ENCODE measurements at places on chromosomes 5 and 9.

DNA sequence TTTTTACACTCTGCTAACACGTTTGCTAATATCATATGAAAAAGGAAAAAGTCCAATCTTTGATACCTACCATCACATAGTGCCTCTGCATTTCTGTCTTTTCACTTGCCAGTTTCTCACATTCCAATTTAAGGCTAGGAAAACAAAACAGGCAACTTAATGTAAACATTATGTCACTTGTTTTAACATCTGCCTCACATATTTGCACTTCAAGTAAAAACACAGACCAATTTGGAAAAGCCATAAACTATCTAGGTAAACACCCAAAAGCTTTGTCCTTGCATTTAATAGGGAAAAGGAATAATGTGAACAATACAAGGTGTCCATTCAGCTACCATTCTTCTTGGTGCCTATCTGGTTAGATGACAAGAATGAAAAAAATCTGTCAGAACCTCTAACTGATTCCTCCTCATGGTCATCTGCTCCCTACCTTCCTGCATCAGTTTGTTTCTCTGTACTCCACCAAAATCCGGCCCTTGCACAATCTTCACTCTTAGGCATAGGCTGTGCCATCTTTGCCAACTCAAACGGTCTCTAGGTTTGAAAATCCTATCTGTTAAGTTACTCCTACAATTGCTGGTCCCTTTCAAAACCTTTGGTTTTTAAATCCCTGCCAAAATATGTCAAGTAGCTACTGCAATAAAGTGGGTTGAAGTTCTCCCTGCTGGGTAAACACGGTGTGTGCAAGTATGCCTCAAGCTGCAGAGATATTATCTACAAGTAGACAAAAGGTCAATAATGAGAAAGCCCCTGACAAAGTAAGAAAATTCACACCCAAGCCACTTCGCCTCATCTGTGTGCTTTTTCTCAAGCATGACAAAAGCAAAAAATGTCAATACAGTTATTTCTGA is 3.4 kb downstream of the TLE1 start:
- DNase-seq, result no peak

GRCh38 chr5:37812365-37812764 is 27.5 kb downstream of the GDNF start:
- no peak for DNase-seq

DNA sequence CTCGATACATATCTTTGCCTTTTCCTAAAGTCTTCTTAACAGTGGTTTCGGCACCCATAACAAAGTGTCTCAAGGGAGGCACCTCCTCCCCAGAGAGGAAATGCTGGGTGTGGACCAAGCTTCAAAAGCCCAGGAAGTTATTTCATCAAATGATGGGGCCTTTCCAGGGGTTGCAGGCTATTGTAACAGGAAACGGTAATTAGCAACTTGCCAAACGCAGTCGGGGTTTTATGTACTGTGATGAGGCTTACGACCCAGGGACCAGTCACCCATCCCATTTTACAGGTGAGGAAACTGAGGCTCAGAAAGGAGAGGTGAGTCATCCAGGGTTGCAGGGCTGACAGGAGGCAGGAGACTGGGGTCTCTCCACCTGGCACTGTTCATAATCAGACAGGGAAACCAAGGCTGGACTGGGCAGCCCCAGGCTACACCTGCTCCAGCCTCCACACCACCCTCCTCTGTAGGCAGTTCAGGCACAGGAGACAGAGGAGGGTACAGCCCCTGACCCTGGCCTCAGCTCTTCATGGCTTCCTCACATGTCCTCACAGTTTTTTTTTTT is 30.0 kb upstream of the SUSD3 start:
- DNase-seq, result no peak

GRCh38 chr9:69572611-69573010 is 99.6 kb downstream of the APBA1 start:
- no peak for DNase-seq

GRCh38 chr5:155699385-155699784 is 627.6 kb upstream of the SGCD start:
- no peak for DNase-seq

DNA sequence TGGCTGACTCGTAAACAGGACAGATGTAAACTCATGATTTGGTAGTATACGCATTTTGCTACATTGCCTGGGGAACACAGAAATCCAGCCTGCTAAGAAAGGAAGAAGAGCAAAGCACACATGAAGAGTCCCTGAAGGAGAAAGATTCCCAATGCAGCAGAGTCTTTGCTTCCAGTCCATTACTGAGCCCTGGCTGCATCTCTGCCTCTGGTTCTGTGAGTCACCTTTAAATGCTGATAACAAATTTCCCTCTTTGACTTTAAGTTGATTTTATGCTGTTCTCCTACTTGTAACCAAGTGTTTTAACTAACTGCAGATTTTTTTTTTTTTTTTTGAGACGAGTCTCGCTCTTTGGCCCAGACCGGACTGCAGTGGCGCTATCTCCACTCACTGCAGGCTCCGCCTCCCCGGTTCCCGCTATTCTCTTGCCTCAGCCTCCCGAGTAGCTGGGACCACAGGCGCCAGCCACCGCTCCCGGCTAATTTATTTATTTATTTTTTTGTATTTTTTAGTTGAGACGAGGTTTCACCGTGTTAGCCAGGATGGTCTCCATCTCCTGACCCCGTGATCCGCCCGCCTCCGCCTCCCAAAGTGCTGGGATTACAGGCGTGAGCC is 8.5 kb upstream of the PRXL2C start:
- no peak for DNase-seq

DNA sequence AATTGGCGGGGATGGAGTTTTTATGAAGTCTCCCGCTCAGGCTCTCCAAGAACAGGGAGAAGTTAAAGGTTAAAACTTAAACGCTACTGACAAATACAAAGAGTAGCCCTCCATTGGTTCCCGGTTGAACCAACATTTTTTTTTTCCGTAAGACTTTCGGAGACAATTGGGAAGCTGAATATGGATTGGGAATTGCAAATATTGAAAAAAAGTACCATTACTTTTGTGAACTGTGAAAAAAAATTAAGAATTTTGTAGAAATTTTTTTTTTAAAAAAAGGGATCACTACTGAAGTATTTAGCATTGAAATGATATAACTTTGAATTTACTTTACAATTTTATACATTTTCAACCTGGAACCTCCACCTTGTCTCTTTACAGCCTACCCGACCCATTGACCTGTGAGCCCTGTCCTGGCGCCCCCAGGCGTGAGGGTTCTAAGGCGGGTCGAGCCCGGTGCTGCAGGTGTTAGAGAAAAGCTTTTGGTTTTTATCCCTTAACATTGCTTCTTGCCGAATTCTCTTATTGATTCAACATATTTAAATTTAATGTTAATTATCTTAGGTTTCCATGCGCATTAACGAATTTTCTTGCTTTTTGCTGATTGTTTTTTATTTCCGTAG is 448 bp upstream of the ZNF782 start:
- no peak for DNase-seq

GRCh38 chr9:38339087-38339486 is 53.4 kb upstream of the ALDH1B1 start:
- no peak for DNase-seq

DNA sequence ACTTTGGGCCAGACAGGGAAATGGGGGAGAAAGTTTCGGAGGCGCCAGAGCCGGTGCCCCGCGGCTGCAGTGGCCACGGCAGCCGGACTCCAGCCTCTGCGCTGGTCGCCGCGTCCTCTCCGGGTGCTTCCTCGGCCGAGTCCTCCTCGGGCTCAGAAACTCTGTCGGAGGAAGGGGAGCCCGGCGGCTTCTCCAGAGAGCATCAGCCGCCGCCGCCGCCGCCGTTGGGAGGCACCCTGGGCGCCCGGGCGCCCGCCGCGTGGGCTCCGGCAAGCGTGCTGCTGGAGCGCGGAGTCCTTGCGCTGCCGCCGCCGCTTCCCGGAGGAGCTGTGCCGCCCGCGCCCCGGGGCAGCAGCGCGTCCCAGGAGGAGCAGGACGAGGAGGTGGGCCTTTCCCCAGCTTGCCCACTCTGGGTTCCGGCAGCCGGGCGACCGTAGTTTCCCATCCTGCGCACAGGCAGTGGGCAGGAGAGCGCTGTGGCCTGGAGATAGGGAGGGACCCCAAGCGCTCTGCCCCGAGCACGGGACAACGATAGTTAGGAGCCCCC is 516 bp downstream of the MAST4 start:
- peak; percentile 22 for DNase-seq

- no peak for DNase-seq
Measured at GRCh38 chr9:108654566-108654965, 201.2 kb downstream of the ACTL7B start.

GRCh38 chr5:139181835-139182452 is 16.2 kb downstream of the SIL1 start:
- DNase-seq, result no peak

DNA sequence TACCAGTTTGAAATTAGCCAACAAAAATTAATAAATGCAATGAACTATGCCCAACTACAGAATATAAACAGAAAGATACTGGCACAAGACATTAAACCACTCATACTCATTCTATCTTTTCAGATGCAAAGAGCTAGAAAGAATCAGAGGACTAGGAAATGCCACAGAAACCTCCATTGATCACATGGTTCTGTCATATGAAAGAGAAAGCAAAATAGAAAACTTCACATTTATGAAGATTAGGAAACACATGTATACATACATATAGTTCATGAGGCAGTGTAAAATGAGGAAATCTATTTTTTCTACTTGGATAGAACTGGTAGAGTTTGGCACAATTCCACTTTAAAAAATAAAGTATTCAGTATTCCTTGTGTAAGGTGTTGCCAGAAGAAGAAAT is 275.1 kb upstream of the PTGER4 start:
- no peak for DNase-seq

DNA sequence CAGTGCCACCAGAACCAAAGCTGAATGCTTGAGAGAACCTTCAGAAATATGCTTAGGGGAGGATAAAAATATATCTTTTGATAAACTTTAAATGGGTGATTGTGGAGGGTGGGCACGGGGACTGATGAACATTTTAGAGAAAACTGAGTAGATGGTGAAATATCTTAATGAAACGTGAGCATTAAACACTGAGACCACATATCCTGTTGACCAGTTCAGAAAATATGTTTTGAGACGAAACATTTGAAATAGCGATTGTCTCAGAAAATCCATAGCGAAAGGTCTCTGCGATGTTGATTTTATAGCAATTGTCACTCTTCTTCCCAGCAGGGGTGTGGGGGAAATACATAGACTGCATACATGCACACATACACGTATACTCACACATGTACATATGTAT is 231.0 kb downstream of the ESM1 start:
- DNase-seq, result no peak

DNA sequence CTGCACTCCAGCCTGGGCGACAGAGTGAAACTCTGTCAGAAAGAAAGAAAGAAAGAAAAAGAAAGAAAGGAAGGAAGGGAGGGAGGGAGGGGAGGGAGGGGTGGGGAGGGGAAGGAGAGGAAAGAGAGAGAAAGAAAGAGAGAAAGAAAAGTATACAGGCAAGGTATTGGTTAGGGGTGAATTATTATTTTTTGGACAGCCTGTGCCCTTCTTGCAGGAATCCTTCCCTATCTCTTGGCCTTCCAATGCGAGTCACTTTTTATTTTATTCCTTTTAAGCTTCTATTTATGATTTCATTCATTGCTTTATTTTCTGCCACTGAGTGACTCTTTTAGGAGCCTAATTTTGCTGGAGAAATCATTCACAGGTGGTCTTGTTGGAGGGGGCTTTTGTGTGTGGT is 98.7 kb downstream of the PDE8B start:
- no peak for DNase-seq

DNA sequence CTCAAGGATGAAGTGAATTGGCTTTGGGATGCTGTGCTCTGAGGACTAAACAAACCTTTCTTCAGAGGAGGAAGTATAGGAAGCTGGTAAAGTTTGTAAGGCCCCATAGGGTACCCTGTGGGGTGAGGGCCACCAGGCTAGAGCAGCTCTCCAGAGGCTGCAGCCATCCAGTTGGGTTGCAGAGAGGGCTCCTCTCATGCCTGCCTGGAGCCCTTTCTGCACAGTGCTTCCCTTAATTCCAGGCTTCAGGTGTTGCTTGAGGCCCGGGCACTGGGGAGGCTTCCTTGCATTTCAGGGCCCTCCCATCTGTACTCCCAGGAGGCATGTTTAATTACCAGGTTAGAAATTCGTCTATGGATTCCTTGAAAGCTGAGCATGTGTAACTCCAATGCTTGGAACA is 95.3 kb upstream of the FSTL4 start:
- no peak for DNase-seq

DNA sequence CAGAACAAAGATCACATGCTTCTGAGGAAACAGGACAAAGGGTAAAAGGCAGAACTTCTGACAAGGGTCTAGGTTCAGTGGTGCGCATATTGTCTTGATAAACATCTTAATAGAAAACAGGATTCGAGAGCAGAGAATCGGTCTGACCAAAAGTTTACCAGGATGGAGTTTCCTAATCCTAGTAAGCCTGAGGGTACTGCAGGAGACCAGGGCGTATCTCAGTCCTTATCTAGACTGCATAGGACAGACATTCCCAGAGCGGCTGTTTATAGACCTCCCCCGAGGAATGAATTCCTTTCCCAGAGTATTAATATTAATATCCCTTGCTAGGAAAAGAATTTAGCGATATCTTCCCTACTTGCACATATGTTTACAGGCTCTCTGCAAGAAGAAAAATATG is 32.4 kb upstream of the TNFSF8 start:
- DNase-seq, result no peak

- DNase-seq, result no peak
Measured at GRCh38 chr9:248278-248961, 33.8 kb downstream of the DOCK8 start.

DNA sequence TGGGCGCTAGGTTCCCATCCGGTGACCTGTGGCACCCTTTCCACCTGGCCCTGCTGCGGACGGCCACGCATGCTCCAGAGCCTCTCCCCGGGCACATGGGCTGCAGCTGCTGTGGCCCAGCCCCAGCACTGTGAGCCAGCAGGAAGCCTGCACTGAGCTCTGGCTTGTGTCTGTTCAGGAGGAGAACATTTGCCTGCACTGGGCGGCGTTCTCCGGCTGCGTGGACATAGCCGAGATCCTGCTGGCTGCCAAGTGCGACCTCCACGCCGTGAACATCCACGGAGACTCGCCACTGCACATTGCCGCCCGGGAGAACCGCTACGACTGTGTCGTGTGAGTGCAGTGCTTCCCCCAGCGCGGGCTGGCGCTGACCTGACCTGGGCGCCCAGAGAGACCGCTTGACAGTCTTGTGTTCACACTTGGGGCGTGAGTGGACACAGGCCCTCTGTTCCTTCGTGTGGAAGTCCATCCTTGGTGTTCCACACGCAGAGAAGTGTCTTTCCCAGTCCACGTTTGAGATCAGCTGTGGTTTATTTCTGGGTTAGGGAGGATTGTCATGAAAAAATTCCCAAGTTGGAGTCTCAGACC is 66.2 kb upstream of the CACNA1B start:
- DNase-seq, result no peak

- peak; percentile 66 for DNase-seq
Measured at GRCh38 chr9:86098824-86099700, at the start of gene GOLM1. TSS of gene GOLM1 (minus strand) at chr9:86099558. CDS start at chr9:86079320, 20,238 bp downstream.

- DNase-seq, result no peak
Measured at GRCh38 chr5:59286510-59286909, 607.0 kb downstream of the PDE4D start.

- DNase-seq, result no peak
Measured at GRCh38 chr5:166767858-166768257, 1523.6 kb upstream of the WWC1 start.

DNA sequence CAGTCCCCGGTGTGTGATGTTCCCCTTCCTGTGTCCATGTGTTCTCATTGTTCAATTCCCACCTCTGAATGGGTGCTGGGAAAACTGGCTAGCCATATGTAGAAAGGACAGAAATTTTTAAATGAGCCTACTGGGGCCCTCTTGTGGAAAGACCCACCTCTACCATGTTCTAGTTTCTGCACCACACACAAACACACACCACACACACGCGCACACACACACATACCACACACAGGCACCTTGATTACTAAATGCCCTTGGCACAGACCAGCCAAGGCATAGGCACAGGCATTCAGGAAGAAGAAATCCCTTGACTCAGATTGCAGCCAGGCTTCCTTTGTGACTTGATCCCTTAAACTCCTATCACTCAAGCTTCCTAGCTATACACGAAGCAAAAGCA is 60.5 kb downstream of the SIL1 start:
- no peak for DNase-seq

Measured in renal pelvis (tissue), 12 donors.